CD4-positive, alpha-beta T cell treated with Interferon alpha-2 for 1 hour (primary cell): ENCODE measurements at places on chromosomes 6 and 20.

GRCh38 chr20:60295214-60295613 lies 337.0 kb downstream of the CDH26 start:
- no peak for DNase-seq

DNA sequence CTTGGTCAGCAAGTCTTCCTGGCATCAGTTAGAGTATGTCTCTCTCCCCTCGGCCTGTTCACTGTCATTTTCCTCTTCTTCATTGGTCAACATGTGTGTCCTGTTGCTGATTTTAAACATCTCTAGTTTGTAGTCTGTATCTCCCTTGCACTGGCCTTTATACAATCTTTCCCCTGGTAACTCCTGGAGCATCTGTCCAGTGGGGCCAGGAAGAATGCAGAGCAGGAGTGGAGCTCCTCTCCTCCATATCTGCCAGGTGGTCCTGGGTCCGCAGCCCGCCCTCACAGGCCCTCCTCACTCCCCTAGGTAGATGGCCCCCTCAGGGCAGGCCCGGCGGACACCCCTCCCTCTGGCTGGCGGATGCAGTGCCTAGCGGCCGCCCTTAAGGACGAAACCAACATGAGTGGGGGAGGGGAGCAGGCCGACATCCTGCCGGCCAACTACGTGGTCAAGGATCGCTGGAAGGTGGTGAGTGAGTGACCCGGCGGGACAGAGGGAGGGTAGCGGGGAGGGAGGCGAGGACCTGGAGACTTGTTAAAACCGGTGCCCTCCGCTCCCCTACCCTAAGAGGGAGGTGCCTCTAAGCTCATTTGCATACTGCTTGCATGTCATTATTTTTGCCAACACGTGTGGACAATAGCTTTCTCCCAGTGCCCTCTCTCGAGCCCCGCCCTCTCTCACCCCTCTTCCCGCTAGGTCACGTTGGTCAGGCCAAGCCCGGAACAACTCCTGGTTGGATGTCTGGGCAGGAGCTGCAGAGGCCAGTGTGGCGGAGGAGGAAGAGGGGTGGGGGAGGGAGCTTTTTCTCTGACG lies 3.2 kb downstream of the TTBK1 start:
- DNase-seq = peak; percentile 43

- DNase-seq = no peak
Observed at GRCh38 chr6:16441262-16441661, 202.9 kb downstream of the GMPR start.

DNA sequence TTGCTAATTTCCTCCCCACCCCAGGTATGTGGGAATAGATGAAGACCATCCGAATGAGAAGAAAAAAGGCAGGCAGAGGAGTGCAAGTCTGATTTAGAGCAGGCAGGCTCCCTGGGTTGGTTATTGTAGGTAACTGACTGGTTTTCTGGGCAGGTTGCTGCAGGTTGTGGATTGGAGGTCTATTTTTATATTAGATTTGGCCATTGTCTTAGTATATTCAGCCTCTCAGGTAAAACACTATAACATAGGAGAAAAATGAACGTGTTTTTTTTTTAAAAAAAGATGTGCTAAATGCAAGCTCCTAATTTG lies 492 bp upstream of the TBC1D7 start:
- no peak for DNase-seq

- DNase-seq = no peak
Observed at GRCh38 chr6:2854396-2854982, 12.8 kb upstream of the SERPINB1 start.

DNA sequence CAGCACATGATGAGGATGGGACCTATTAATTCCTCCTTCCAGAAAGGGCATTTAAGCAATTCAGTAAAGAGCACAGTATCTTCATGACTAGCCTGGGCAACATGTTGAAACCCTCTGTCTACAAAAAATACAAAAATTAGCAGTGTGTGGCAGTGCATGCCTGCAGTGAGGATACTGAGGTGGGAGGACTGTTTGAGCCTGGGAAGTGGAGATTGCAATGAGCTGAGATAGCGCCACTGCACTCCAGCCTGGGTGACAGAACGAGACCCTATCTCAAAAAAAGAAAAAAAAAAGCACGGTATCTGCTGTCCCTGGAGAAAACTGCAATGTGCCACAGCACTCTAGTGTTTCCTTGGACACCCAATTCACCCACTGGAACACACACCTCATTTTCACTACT lies 18.4 kb downstream of the SAMD3 start:
- DNase-seq = no peak
